ENCODE measurements at places on chromosomes 1 and 21. TPM values are rescaled to one million over a fixed set of nuclear protein-coding genes. Genes with fewer than 3 reads are reported as not detected.

GRCh38 chr1:9444532-9444931 is 94.7 kb upstream of the SLC25A33 start:
- DNase-seq, result no peak

GRCh38 chr21:36589352-36589971 is 109.5 kb upstream of the SIM2 start:
- DNase-seq, result peak; percentile 63

GRCh38 chr1:11961230-11961629 is 19.0 kb upstream of the MFN2 start:
- DNase-seq, result no peak

The DCAF8 gene
- total RNA-seq, result 146 TPM

DNA sequence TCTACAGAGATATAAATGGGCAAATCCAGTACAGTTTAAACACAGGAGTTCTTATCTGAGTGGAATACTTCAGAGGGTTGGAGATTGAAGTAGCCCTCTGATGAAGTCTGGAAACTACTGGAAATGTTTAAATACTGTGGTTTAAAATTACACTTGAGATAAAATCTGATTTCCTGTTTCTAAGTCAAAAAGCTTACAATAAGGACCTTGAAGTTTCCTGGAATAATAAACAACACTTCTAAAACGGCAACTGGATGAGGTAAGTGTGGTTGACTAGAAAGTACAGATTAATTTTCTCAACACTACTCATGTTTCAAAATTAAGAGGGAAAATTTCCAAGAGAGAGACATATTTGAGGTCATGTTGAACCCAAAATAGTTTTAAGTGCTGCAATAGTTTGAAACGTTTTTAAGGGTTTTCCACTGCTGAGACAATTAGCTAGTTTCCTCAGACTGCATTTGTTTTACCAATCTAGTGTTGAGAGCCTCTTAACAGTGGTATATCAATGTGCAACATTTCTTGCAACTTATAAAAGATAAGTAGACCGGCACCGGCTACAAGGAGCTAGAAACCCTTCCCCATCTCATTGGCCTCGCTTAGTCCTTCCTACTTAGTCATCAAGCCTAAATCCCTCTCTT is 27.4 kb downstream of the KCNA3 start:
- no peak for DNase-seq

GRCh38 chr1:70038025-70038424 is 167.4 kb downstream of the LRRC40 start:
- DNase-seq, result no peak

DNA sequence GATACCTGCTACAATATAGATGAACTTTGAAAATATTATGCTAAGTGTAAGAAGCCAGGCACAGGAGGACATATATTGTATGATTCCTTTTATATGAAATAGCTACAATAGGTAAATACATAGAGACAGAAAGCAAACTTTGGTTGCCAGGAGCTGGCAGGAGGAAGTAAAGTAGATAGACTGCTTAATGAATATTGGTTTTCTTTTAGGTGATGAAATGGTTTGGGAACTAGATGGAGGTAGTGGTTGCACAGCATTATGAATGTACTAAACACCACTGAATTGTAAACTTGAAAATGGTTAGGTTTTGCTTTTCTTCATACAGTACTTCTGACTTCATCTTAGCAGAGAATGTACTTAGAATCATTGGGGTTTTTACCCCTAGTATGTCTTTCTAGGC is 21.5 kb downstream of the ABCB10 start:
- DNase-seq, result no peak

DNA sequence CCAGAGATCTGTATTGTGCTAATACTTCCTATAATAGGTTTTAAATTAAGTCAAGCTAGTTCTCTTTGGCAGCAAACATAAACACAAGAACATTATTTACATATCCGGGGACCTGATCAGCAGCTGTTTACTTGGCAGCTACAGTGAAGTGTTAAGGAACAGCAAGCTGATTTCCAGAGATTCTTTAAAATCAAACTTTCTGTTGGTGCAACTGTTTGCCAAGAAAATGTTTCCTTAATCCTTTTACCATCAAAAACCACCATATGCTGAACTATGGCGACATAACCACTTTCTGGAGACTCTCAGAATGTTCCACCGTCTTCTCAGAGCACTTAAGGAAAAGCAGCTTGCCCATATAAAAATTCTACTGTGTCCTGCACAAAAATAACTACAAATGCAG is 107.0 kb upstream of the KRTAP19-8 start:
- no peak for DNase-seq

The C1orf210 gene
- total RNA-seq, result not detected

- DNase-seq, result no peak
Observed at GRCh38 chr1:234243521-234244260, 129.6 kb upstream of the COA6 start.

DNA sequence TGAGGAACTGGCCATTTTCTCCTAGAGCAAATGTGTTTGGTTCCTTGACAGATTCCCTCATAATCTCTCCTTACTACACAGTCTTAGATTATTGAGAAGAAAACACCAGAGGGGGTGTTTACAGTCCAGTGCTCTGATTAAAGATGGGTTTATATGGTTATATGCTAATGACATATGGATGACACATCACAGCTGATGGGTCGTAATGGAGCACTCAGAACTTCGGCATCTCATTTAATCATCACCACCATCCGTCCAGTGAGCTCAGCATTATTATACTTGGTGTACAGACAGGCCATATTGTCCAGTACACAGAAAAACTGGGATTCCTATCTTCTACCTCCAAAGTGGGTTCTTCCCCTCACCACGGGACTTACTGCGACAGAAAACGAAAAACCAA is 22.3 kb upstream of the NR5A2 start:
- no peak for DNase-seq

DNA sequence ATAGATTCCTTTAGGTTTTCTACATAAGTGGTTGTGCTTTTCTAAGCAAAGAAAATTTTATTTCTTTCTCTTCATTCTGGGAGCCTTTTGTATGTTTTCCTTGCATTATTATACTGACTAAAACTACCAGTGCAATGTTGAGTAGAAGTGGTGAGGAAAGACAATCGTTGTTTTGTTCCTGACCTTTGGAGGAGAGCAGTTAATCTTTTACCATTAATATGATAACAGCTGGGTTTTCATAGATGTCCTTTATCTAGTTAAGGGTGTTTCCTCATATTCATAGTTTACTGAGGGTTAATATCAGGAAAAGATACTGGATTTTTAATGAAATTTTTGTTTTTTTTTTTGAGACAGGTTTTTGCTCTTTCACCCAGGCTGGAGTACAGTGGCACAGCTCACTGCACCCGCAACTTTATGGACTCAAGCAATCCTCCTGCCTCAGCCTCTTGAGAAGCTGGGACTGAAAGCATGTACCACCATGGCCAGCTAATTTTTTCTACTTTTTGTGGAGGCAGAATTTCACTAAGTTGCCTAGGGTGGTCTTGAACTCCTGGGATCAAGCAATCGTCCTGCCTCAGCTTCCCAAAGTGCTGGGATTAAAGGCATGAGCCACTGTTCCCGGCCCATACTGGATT is 9.0 kb upstream of the KCTD3 start:
- no peak for DNase-seq

DNA sequence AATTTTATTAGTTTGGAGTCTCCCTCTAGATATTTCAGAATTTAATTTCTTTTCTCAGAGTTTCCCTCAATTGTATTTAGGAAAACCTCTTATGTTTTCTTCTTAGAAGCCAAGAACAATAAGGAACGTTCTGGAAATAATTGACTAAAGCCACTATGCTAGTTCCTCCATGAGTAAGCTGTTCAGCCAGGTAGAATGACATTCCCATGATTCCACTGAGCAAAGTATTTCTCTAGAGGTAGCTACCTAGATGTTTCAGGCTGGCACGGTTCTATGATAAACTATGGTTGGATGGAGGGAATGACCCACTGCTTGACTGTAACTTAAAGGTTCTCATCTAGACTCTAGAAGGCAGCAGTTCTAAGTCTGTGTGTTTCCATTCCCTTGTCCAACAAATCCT is 62.4 kb downstream of the CLDN17 start:
- DNase-seq, result no peak

DNA sequence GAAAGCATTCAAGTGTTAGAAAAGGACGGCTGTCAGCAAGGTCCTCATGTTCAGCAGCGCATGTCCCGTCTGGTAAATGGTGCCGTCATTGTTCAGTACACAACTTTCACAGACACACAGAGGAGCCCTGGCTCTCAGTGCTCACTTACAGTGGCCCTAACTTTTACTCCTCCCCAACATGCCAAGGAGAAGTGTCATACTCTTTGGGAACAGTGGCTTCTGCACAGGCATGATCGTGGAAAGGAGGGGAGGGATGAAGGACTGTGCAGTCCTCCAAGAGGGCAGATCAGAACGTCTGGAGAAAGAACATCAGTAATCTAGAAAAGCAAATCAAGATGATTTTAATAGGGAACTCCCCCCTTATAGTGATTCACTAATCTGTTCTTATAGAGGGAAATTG is 3.8 kb upstream of the GRHL3 start:
- DNase-seq, result no peak

- no peak for DNase-seq
Observed at GRCh38 chr1:242030071-242030470, 31.2 kb upstream of the MAP1LC3C start.

GRCh38 chr1:102241431-102242338 is 245.0 kb upstream of the OLFM3 start:
- DNase-seq, result no peak

DNA sequence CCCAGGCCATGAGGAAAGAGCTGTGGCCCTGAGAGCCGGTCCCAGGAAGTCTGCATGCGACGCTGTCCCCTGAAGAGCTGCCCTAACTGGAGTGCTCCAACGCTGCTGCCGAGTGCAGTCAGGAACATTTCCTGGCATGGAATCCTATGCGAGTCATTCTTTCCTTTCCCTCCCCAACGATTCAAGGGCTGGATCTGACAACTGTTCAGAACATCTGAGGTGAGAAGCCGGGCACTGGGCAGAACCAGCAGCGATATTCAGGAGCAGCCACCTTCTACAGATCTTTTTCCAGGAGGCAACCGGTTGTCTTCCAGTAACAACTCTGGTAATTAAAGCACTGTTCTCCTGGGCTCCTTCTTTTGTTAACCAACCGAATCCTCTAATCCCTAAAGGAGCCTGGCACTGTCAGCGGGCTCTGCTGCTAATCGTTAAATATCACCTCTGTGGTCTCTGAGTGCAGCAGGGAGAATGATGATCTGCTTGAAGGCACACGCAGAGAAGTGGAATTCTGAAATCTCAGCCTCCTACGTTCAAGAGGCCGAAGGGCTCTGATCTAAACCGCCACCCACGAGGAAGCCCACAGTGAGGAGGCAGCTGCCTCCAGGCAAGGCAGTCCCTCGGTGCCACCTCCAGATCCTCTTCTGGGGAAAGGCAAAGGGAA is 55.8 kb downstream of the SLC45A1 start:
- peak; percentile 78 for DNase-seq

DNA sequence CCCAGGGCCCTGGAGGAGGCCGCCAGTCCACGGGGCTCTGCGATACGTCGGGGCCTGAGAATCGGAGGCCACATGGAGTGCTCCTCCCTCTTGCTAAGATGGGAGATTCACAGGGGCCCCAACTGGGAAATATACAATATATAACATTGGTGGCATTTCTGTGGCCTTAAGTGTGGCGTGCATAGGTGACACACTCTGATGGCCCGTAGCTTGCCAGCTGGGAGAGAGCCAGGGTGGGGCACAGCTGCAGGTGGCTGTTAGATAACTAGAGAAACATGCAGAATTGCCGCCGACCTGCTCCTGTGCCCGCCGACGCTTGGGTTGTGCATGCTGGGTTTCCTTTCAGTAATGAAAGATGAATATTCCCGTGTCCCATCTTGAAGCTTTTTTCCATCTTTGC is 30.1 kb downstream of the UMODL1 start:
- DNase-seq, result no peak

GRCh38 chr1:80359666-80360065 is 1353.1 kb upstream of the ADGRL4 start:
- DNase-seq, result no peak

Data from Right ventricle myocardium superior (tissue), 1 donor.